ENCODE measurements at places on chromosomes 7 and 10.

DNA sequence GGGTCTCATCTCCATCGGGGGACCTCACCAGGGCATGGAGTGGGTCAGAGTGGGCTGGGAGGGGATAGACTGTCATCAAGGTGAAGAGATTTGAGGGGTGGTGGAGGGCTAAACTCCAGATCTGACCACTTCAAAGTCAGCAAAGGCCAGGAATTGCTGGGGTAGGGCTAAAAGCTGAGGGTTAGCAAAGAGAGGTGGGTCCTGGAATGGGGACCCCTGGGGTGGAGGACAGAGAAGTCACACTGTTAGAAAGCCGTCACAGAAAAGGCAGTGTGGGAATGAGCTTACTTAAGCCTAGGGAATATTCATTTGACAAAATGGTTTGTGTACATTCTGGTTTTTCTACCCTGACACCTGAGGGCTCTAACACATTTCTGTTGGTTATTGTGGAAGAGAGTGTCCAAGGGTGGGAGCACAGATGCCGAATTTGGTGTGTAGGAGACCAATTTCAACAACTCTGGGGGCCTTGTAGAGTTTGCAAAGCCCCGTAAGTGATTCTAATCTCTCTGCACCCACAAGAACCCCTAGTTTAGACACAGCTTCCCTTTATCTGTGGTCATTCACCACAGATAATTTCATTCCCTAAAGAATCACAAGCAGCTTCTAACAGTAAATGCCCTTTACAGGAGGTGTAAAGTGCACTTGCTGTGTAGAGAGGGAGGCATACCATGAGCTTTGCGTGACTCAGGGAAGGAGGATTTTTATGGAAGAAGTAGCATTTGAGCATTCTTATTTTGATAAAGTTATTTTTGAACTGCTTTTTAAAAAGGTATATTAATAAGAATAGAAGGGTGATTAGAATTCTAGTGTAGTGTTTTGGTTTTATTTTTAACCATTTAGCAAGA lies 6.4 kb downstream of the FBH1 start:
- no peak for DNase-seq

DNA sequence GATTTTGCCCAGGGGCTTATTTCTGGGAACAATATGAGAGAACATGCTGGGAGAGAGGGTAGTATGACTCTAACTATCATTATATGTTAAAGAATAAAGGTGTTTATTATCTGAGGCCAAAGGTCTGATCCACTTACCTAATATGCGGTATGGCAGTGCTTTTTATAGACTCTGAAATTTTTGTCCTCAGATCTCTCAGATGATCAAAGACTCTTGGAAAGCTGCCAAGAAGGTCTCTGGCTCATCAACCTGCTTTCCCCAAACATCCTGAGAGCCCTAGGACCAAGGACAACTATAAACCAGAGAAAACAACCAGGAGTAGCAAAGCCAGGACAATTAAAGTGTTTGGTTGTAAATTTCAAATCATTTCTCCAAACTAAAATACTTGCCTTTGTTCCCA lies 255.7 kb upstream of the LRRN3 start:
- peak; percentile 40 for DNase-seq

DNA sequence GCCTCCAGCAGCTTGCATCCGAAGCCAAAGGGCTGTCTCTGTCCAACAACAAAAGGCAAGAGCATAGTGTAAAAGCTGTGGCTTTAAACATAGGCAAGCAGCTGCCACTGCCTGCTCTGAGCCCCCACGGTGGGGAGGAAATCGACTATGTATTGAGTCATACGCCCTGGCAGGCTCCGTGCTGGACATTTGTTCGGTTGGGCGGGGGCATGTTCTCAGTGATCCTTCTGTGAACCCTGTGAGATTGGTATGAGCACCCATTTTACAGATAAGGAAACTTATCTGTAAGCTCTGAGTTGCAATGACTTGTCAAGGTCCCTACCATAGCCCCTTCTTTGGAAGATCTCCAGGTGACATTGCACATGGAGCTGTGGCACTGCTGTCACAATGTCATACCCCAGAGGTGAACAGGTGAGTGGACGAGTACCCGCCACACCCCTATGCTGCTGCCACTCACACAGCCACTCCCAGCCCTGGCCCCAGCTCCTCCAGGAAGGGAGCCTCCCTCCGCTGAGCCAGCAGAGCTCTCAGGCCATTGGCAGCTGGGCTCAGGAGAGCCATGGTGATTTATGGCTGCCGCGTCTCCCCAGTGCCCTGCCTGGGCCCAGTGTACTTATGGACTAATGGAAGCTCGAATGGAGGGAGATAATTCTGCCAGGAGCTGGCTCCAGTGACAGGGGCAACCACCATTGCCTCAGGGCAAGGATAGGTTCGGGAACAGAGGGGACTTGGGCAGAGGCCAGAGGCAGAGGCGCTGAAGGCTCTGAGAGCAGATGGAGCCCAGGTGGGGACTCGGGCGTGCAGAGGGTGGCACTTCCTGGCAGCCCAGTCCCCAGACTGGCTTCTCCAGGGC lies 43.7 kb downstream of the UNC5B start:
- DNase-seq, result peak; percentile 36

DNA sequence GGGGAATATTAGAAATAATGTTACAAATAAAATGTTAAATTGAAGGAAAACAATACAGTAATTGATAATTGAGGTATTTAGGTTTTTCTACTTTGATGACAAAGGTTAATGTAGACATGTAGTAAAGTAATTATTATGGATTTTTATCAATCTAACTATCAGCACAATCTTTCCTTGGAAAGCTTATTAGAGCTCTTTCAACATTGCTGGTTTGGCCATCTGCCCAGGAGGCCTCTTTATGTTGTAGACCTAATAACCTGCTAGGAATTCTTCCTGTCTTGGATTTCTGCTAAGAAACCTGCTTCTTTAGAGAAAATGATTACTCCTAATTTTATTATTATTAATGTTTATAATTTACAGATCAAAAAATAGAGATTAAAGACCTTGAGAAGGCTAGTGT lies 78.9 kb downstream of the CHRM2 start:
- no peak for DNase-seq

- no peak for DNase-seq
Measured at GRCh38 chr10:117684046-117684610, 141.6 kb downstream of the EMX2 start.

DNA sequence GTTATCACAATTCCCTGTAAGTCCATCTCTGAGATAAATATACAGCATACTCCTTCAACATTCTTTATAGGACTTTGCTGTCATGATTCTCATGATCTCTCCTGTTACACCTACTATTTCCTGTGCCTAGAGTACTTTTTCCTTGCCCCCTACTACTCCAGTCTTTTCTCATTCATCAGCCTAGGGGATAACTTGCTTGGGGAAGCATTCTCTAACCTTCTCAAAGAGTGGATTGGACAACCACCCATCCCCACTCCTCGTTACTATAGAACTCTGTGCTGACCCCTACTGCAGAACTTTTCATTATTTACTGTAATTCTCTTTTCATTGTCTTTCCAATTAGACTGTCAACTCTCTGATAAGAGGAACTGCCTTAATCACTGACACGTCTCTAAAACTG lies 57.4 kb upstream of the TFEC start:
- DNase-seq, result no peak

- DNase-seq, result peak; percentile 52
Measured at GRCh38 chr7:17939211-17939605, 1.1 kb downstream of the SNX13 start.

DNA sequence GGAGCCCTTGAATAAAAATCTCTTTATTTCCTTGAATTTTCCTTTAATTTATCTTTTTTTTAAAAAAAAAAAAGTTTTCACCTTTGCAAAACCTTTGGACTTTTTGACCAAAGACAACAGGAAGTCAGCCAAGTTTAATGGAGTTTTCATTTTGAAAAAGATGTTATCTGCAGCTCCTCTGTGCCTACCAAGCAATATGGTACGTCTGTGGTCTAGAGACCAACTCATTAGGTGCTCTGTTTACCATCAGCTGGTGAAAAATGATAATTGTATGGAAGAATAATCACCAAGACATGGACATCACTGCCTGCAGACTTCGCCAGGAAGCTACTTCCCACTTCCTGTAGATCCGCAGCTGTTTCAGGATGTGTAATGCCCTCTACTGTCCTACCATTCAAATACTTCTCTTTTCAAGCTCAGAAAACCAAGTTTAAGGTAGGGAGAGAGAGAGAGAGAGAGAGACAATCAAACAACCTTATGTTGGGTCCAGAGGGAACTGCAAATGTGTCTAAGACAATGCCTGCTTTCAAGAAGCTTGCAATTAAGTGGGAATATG lies 18.7 kb downstream of the PLXNA4 start:
- peak; percentile 43 for DNase-seq

- DNase-seq, result no peak
Measured at GRCh38 chr10:28637346-28637745, 40.0 kb upstream of the BAMBI start.

GRCh38 chr7:133672866-133673265 lies 420.0 kb downstream of the EXOC4 start:
- DNase-seq, result peak; percentile 73

DNA sequence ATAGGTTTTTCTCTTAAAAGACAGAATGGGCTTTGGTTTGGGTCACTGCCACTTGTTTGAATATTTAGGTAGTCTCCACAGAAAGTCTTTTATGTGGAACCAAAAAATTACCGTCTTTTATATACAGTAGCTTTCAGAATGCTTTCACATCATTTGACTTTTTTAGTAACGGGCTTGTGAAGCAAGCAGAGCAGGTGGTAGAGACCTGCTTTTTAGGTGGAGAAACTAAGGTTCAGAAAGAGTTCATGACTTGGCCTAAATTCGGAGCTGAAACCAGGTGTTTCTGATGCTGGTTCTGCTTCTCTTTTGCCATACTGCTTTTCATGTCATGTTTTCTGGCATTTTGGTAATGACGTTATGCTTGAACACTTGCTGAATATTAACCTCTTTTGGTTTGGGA lies 36.3 kb downstream of the GARS1 start:
- DNase-seq, result no peak

- no peak for DNase-seq
Measured at GRCh38 chr7:29329686-29330085, 135.1 kb downstream of the CHN2 start.

DNA sequence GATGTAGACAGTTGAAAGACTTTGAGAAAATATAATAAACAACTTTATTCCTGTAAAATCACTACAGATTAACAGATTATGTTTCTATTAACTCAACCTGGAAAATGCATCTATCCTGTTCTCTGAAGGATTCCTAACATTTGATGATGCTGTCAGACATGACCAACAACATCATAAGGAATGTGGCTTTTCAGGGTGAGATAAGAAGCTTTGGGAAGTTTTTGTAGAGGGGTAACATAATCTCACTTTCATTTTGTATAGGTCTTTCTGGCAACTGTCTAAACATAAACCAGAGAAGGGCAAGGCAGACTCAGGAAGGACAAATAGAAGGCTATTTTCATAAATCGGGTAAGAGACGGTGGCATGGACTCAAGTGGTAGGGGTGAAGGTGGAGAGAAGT lies 112.2 kb downstream of the TES start:
- DNase-seq, result no peak

DNA sequence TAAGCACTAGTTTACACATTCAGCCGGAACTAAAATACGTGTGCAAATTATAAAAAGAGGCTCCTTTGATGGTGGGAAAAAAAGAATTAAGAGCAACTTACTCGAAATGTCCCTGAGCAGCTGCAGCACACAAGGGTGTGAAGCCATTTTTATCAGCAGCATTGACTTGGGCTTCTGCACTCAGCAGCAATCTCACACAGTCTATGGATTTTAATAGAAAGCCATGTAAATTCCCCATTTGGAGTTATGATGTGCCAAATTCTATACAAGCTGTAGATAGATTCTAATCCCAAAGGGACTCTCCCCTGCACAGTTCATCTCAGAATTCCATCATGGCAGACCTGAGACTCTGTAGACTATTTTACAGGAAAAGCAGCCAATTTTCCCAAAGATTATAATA lies 90.5 kb downstream of the CTTNBP2 start:
- no peak for DNase-seq

DNA sequence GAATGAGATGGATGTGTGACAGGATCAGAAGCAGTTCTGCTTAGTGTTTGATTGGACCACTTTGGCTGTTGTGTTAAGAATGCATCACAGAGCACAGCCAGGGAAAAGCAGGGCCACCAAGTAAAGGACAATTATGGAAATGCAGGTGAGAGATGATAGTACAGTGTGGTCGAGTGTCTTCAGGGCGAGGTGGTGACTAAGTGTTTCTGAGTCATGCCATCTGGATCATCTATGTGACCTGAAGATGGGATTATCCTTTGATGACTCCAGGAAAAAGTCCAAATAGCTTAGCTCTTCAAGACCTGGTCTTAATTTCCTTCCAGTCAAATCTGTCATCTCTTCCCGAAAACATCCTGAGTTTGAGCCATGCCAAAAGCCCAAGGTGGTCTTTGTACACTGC lies 523.2 kb upstream of the IGFBP3 start:
- peak; percentile 57 for DNase-seq

DNA sequence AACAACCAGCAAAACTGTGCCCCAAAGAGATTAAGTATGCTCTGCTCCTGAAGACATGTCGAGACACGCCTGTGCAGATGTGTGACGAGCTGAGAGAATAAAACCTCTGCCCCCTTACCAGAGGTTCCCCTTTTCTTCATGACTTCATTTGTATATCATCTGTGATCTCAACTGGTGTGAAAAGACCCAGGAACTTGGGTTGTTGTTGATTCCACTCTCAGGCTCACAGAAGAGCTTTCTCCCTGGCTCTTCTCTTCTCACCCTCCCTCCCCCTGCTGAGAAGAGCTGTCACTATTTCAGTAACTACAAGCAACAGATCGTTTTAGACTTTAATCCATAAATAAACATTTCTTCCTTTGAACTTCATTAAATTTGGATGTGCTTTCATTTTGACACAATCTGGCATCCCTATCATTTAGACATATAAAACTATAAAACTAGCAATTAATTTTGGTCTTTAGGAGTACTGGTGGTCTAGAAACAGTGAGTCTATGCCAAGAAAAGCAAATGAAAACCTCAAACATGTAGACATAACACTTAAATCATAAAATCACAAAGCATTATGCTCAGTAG lies 179.3 kb upstream of the FZD8 start:
- DNase-seq, result no peak

DNA sequence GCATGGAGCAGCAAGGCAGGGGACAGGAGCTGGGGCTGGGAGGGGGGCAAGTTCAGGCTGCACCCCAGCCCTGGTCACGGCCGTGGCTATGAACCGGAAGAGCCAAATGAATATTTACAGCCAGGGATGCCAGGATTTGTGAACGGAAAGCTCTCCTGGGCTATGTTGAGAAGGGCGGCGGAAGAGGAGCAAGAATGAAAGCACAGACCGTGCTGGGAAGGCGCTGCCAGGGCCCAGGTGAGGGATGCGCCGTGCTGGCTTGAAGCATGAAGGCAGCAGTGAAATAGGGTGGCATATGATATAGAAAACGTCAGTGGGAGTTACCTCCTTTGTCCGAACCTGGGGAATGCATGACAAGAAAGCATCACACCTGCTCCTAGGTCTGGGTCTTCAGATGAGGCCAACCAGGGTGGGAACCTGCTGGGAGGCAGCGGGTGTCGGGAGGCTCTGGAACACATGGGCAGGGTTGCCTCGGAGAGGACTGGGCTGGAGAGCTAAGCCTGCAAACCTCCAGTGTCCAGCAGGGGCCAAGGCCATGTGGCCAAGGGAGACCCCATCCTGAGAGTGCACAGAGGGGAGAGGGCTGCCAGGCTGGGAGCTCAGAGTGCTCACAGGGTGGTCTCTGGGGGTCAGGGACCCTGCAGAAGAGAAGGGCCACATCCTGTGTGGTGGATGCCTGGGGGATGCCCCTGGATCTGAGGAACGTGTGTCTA lies 120.6 kb upstream of the TCERG1L start:
- no peak for DNase-seq

GRCh38 chr10:62745581-62745980 lies 58.9 kb upstream of the ADO start:
- no peak for DNase-seq

GRCh38 chr7:155647302-155647701 lies 2.8 kb downstream of the RBM33 start:
- DNase-seq, result no peak

- no peak for DNase-seq
Measured at GRCh38 chr10:70907637-70908405, 19.5 kb upstream of the PCBD1 start.
